AML-193 (cell line): ENCODE measurements at places on chromosomes 4 and X.

- DNase-seq, result no peak
Observed at GRCh38 chrX:130120321-130120731, 10.0 kb upstream of the ELF4 start.

DNA sequence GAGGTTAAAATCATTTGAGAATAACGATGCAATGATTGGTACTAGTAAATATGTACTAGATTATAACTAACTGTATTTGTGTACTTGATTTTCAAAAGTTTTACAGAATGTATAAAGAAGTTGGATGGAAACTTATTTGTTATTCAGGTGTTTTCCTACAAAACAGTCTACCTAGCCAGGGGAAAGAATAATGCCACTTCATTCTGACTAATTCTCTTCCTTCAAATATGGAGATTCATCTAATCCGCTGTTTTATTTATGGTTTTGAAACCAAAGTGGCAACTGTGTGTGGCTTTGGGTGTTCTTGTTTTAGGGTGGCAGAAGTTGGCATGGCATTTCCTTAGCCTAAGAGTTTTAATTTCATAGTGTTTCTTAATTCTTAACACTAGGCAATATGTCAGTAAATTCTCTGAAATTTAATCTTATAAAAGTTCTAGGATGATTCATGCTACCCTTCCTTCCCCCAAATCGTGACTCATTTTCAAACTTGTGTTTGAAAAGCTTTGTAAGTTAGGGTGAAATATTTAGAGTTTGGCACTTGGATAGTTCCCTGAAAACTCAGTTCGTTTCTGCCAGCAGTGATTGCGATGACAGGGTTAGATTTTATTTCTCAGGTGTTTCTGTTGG, 62.6 kb downstream of the DCLK2 start:
- no peak for DNase-seq

DNA sequence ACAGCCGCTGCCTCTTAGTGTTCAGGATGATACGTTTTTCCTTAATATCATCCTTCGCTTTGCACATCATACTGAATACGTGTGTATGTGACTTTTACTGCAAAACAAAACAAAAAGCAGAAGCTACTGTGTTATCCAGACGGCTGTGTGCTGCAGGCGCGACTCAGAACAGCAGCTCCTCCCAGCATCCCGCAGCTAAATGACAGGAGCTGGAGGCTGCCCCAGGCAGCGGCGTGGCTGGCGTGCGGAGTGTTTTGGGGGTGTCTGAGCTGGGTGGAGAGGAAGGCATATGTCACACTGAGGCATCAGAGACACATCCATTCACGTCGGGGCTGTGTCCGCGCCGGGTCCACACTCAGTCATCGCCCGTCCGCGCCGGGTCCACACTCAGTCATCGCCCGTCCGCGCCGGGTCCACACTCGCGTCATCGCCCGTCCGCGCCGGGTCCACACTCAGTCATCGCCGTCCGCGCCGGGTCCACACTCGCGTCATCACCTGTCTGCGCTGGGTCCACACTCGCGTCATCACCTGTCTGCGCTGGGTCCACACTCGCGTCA, 16.6 kb downstream of the PCGF3 start:
- no peak for DNase-seq

DNA sequence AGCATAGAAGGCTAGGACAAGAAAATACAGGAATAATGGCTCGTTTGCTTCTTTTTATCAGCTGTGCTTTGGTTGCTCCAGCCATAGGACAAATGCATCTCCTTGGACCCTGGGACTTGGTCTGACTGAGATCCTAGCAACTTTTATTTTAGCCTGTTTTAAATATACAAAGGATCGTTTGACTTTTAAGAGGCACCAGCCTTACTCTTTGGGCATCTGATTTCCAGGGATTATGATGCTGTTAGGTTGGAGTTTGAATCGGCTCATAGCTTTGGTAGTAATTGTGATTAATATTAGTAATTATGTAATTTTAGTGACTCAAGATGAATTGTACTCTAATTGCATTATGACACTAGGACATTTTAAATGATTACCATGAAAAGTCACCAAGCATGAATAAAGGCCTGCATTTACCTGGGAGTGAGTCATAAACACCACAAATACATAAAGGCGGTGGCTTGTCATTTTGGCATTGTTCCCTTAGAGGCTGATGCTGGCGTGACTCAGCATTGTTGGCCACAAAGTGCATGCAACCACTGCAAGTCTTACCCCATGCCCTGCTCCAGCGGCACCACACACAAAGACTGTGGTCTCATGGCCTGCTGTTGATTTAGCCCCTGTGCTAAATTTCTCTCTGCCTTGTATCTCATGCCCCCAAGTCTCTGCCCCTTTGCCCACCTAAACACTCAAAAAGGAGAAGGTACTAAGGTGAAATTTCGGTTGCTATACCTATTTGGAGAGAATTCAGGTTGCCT, 12.4 kb downstream of the GPAT3 start:
- DNase-seq, result peak; percentile 82

GRCh38 chr4:71338846-71339593, at the start of gene SLC4A4:
SLC4A4 (plus strand) TSS chr4:71339020.
- DNase-seq, result no peak

- no peak for DNase-seq
Observed at GRCh38 chr4:176435901-176436292, 116.1 kb downstream of the SPCS3 start.

- no peak for DNase-seq
Observed at GRCh38 chr4:5133201-5133600, 81.9 kb downstream of the STK32B start.

DNA sequence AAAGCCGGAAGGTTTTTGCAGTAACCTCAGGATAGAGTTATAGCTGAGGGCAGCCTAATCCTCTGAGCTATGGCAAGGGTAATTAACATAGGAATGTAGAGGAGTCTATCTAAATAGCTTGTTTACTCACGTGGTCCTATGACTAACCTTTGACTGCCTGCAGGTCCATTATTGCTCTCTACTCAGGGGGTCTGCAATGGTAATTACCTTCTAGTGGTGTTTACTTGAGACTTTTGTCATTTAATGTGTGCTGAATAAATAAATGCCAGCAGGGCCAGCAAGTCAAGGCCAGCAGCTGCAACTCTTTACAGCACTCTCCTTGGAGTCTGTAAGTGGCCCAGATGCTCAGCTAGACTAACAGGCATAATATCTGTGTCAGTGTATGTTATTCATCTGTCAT, 212.7 kb upstream of the FMR1 start:
- DNase-seq, result no peak

DNA sequence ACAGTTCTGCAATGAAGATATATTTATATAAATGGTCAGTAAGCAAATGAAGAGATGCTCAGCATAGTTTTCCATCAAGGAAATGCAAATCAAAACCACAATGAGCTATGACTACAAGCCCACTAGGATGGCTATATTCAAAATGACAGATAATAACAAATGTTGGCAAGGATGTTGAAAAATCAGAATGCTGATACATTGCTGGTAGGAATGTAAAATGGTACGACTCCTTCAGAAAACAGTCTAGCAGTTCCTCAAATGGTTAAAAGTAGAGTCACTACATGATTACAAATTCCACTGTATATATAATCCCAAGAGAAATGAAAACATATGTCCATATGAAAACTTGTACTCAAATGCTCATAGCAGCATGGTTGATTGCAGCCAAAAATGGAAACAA, 425.0 kb upstream of the ATOH1 start:
- DNase-seq, result no peak

- no peak for DNase-seq
Observed at GRCh38 chr4:54723820-54724219, 66.1 kb downstream of the KIT start.

DNA sequence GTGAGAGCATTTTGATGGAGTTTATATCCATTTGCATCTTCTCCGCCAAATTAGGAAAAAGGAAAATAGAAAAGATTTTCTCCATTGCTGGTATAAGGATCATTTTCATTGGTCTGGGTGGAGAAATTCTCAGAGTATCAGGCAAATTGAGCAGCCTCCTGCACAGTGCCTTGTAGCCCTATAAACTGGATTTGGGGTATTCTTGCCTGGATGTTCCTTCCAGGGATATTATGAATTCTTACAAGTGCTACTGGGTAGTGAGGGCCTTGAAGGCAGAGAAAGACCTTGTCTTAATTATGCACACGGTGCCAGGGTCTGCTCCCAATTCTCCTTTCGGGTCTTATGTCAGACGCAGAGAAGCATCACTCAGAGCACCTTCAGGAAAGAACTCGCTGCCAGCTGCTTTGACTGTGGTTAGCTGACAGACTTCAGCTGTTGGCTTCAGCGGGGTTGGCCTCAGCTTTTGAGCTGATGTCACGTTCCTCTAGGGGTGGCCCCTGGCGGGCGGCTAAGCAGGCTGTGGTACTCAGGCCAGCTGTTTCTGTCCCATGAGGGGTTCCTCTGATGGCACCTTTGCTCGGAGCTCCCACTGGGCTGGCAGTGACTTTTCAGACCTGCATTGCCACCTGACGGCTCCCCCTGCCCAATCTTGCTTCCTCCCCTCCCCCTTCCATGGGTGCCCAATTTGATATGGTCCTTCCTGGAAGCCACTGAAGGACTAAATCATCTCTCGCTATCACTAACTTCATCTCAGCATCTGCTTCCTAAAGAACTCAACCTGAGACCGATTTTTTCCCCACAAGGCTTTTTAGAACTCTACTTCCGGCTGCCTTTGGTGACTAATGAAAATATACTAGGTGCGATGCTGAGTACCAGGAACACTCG, 519.5 kb downstream of the BCOR start:
- no peak for DNase-seq

DNA sequence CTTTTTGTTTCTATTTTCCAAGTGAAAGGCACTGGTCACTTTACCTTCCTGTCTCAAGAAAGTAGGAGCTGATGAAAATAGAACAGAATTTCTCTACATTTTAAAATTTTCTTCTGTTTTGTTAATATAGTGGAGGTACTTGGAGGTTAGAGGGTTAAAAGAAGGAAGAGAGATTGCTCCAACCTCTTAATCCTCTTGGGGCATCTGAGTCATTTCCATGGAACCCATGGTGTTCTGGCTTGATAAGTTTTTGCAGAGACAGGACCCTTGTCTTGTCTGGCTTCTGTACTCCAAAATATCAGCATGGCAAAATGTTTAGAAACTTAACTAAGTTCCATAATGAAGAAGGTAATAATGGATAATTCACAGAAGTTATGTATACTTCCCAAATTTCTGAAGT, 727.2 kb downstream of the C4orf33 start:
- no peak for DNase-seq

GRCh38 chrX:103124284-103124683, 31.3 kb upstream of the NXF3 start:
- DNase-seq, result no peak

GRCh38 chrX:55818673-55819375, 101.3 kb downstream of the RRAGB start:
- DNase-seq, result no peak

DNA sequence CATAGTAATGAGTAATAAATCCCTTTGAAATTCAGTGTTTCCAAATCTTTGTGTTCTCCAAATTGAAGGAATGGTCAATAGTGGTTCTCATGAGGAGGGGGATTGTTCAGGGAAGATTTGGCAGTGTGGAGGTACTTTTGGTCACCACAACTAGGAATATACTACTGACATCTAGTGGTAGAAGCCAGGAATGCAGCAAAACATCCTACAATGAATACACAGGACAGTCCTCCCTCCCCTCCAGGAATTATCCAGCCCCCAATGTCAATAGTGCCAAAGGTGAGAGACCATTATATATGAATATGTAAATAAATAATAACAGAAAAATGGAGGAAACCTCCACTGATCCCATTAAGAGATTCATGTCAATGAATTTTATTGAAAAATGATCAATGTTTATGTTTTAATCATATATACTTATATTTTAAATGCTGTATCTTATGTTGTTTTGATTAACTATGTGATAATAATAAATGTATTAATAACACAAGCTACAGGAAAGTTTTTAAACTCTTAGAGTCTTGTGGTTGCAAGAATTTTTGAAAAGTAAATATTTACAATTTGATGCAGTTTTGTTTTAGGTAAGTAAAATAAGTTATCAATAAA, 14.4 kb upstream of the FAM9A start:
- peak; percentile 9 for DNase-seq

GRCh38 chr4:4862665-4863482, 3.4 kb downstream of the MSX1 start:
- DNase-seq, result no peak

- DNase-seq, result no peak
Observed at GRCh38 chr4:73006286-73006990, 63.1 kb downstream of the COX18 start.

GRCh38 chr4:184423003-184423686, 51.2 kb downstream of the IRF2 start:
- DNase-seq, result no peak

DNA sequence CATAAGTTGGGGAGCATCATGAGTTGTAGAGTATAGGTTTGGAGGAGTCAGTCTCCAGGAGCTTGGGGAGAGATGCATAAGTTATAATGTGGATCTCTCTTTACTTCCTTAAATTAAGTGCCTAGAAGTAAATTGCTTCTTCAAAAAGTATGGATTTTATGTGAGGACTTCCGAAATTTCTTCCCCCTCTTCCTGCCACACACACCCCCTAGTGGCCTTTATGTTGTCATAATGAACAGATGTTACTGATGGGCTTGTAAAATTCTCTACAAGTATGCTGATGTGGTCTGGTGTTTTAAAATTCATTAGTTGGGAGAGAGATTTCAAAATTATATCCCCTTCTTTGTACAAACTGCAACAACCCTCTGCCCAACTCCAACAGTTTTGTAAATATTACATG, 2.3 kb upstream of the METTL14 start:
- DNase-seq, result peak; percentile 66

- no peak for DNase-seq
Observed at GRCh38 chrX:102849396-102849795, 87.7 kb upstream of the RAB40AL start.

GRCh38 chr4:4247696-4248028, 361 bp downstream of the TMEM128 start:
- peak; percentile 21 for DNase-seq

DNA sequence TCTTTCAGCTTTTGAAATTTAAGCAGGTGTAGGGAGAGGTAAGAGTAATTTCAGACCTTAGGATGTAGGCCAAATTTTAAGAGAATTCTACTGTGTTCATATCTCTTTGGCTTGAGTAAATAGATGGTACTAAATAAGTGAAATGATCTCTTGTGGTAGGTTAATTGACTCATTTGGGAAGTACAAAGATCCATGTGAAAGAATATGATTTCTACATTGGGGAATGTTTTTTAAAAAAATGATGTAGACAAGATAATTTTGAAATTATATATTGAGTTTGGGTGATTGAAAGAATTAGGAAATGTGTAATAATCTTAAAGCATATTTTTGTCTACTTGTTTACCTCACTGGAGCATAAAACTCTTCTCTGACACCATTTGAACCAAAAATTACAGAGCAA, 35.6 kb downstream of the RAPGEF2 start:
- DNase-seq, result no peak
